GM19239 (cell line): ENCODE measurements at places on chromosomes 7 and 10.
A peak's percentile ranks its signal among the peaks of the same experiment; 100 is the strongest.

- DNase-seq, result no peak
These were observed 1.7 kb downstream of the PGAM1 start for GRCh38 chr10:97427571-97428179.

DNA sequence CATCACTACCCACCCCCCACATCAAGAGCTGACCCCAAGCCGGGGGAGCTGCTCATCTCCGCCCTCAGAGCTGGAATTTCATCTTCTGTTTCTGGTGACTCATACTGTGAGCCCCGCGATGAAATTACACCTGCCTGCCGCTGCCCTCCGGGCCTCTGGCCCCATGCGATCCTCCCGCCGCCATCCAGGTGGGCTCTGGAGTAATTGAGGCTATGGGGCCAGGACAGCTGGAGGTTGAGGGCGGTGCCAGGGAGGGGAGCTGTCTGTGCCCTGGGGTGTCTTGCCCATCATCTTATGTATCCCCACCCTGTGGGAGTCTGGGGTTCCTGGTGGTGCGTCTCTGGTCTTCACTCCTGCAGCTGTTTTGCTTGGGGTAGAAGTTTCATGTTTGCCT, 9.0 kb downstream of the GTF2IRD1 start:
- no peak for DNase-seq

DNA sequence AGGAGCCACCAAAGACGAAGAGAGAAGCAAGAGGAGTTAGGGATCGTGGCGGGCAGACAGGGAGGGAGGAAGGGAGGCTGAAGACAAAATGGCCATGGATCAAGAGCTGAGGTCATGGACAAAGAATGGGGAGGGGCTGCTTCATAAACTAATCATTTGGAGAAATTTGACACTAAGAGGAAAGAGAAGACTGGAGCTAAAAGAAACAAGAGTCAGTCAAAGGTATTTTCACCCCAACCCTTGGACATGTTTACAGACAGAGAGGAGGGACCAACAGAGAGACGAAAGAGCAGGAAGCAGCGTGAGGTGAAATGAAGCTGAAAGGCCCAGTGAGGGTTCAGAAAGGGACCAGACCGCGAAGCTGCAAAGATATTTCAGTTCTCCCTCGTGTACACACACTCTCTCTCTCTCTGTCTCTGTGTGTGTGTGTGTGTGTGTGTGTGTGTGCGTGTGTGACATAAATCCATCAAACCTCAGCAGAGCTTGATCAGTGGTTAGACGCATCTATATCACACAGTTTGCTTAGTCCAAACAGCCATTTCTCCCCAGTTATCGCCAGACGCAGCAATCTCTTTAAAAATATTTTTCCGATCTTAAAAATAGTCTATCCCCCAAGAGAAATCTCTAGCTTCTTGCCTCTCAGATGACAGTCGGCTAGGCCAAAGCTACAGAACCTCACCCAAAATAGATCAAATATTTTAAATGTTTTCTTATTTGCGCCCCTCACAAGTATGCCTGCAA, 12.5 kb upstream of the CALD1 start:
- peak; percentile 37 for DNase-seq

- no peak for DNase-seq
These were observed 381.3 kb downstream of the KCNMA1 start for GRCh38 chr10:77256346-77256745.

DNA sequence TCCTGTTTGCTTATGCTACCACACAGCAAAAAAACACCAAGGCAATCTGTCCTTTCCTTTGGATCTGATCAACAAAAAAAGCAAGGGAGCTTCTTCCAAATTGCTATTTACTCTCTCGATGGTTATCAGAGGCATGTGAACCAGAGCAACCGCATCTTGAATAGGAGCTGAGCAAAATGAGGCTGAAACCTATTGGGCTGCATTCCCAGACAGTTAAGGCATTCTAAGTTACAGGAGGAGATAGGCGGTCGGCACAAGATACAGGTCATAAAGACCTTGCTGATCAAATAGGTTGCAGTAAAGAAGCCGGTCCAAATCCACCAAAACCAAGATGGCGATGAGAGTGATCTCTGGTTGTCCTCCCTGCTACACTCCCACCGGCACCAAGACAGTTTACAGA, 76.8 kb upstream of the FRMD4A start:
- no peak for DNase-seq

- DNase-seq, result no peak
These were observed 25.5 kb upstream of the HABP2 start for GRCh38 chr10:113527211-113527906.

- no peak for DNase-seq
These were observed 205.8 kb upstream of the SLC26A5 start for GRCh38 chr7:103651593-103652377.
